ENCODE measurements at places on chromosomes 3 and 15.

DNA sequence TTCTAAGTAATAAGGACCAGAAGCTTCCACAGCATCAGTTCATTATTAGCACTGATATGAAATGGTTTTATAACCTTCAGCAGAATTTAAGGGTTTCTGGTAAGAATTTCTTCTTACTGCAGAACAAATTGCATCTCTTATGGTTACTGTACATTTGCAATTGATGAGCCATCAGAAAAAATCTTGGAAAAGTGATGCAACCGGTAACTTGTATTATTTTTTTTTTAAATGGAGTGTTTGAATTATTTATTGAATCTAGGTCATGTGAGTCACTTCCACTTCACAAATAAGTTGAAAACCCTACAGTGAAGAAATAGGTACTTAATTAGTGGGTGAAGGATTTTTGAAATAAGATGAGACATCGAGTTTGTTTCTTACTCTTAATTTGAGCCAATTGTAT, 786.0 kb downstream of the TUSC7 start:
- no peak for DNase-seq

DNA sequence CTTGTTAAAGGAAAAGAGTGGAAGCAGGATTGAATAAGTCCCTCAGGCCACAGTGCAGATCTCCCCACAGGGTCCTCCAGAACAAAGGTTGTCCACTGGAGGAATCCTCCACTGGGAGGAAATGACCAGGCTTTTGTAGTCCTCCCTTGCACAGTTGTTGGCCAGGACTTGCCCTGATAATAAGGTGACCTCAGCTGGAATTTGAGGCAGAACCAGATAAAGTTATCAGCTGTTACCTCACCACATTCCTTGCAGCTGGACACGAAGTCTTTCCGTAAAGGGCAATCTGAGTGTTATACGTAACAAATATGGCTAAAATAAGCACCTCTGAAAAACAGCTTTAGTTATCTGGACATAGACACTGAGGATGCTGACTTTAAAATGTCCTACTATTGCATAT, 83.5 kb upstream of the NAALADL2 start:
- DNase-seq, result no peak

GRCh38 chr15:54007256-54007655, 29.0 kb downstream of the UNC13C start:
- DNase-seq, result no peak

DNA sequence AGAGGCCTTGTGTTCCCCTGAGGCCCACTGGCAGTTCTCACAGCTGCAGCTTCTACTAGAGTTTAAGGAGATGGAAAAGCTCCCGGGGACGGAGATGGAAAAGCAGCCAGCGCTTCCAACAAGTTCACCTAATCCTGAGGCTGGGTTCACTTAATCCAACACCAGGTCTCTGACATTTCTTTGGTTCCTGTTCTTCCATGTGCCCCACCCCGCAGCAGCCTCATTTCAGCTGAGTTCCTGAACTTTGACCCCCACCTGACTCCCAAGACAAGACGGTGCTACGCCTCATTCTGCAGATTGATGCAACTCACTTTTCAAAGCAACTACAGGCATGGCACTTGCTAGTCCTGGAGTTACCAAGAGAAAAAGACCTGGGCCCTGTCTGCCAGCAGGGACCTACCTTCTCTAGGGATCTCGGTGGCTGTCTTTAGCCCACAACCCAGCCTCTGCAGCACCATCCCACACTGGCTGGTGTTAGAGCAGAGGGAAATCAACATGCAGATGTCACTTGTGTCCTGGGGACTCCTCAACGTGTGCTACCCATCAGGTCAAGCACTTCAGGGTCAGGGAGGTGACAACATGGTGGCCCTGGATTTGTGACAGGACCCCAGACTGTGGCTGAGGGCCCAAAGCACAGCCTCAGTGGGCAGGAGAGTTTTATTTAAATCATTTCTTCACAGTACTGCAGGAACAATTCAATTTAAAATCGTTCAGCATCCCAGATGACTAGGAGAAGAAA, 406.1 kb downstream of the VPS13C start:
- DNase-seq, result no peak
